ENCODE measurements at places on chromosomes 2 and 18.

DNA sequence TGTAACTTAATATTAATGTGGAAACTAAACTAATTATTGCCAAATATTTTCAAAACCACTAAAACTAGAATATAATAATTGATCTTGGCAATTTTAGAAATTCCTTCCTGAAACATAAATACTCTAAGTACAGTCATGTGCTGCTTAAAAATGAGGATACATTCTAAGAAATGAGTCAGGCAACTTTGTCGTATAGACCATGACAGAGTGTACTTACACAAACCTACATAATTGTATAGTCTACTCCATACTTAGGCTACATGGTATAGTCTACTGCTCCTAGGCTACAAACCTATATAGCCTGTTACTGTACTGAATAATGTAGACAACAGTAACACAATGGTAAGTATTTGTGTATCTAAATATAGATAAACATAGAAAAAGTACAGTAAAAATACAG, 27.6 kb downstream of the FEZ2 start:
- DNase-seq = no peak

DNA sequence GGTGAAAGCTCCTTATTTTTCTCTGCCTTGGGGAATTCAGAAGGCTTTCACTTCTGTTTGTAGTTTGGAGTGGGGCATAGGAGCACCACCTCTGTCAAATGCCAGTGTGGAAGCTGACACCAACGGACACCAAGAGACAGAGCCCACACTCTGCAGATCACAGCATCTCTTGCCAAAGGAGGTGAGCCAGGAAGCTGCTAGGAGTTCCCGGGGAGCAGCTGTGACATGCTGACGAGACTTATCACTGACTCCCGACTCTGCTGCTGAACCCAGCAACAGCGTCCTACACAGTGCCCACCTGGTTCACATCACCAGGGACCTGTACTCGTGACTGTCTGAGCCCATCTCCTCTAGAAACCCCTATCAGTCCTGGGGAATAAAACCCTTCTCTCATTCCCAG, 8.1 kb downstream of the TEX51 start:
- DNase-seq = no peak

DNA sequence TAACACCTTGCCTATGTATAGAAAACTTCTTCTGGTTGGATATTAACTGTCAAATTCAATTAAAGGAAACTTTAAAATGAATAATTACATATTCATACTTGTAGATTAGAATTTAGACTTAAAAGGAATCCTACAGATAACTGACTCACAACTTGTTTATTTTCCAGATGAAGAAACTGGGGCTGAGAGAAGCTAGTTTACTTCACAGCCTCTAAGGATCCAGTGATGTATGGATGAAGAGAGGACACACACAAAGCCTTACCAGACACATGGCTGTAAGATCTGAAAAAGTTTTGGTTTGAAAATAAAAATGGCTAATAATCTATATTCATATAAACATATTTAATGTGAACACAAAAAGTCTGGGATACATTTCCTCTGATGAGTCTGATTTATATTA, 72.3 kb downstream of the PRELID3A start:
- DNase-seq = no peak

DNA sequence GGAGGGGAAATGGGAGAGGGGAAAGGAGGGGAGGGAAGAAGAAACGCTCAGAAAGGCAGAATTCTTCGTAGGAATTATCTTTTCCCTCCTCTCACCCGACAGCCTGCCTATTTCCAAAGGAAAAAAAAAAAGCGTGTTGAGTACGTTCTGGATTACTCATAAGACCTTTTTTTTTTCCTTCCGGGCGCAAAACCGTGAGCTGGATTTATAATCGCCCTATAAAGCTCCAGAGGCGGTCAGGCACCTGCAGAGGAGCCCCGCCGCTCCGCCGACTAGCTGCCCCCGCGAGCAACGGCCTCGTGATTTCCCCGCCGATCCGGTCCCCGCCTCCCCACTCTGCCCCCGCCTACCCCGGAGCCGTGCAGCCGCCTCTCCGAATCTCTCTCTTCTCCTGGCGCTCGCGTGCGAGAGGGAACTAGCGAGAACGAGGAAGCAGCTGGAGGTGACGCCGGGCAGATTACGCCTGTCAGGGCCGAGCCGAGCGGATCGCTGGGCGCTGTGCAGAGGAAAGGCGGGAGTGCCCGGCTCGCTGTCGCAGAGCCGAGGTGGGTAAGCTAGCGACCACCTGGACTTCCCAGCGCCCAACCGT, at the start of gene GAD1:
TSS of gene GAD1 (plus strand) at position 384 of the 589 bp plus-strand sequence. CDS start 1,705 bp downstream, outside the sequence.
- DNase-seq = peak; percentile 69

DNA sequence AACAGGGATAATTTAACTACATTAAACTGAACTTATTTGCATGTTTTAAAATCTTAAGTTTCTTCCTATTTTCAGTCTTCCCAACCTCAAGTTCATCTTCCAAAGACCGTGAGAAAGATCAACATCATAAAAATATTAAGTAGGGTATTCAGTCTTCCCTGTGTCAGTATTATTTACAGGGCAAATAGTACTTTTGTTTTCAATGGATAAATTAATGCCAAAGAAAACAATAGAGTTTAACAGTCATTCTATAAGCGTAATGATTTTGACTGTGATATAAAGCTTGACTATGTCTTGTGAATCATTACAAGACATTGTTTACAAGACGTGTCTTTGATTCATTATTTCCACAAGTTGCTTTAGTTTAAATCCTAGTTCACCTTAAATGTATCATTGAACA, 48.0 kb upstream of the NRXN1 start:
- no peak for DNase-seq

DNA sequence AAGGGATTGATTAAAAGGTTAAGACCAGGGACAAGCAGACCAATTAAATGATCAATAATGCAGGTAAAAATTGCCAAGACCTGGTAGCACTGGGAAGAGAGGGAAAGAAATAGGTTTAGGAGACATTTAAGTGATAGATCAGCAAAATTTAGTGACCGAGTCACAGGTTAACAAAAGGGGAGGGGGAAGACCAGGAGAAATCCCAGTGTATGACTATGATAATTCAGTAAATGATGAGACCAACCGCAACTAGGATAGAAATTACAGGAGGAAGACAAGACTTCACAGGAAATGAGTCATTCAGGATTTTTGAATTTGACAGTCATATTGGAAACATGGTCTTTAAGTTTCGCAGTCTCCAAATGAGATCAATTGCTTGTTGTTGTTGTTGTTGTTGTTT, 62.9 kb downstream of the COBLL1 start:
- no peak for DNase-seq

- peak; percentile 39 for DNase-seq
Measured at GRCh38 chr2:19346983-19347618, 11.3 kb downstream of the OSR1 start.

- no peak for DNase-seq
Measured at GRCh38 chr18:48922226-48922800, 28.5 kb downstream of the SMAD7 start.

GRCh38 chr2:156457523-156458517, 21.6 kb downstream of the GPD2 start:
- DNase-seq = no peak

GRCh38 chr2:7427293-7428060, 510.3 kb downstream of the RNF144A start:
- peak; percentile 78 for DNase-seq
